Astrocyte of the hippocampus (primary cell): ENCODE measurements at places on chromosomes 7 and 10.

GRCh38 chr10:126732308-126732707, 61.8 kb upstream of the C10orf90 start:
- no peak for DNase-seq

- DNase-seq: no peak
These were observed 144.9 kb downstream of the KIF20B start for GRCh38 chr10:89846281-89846630.

DNA sequence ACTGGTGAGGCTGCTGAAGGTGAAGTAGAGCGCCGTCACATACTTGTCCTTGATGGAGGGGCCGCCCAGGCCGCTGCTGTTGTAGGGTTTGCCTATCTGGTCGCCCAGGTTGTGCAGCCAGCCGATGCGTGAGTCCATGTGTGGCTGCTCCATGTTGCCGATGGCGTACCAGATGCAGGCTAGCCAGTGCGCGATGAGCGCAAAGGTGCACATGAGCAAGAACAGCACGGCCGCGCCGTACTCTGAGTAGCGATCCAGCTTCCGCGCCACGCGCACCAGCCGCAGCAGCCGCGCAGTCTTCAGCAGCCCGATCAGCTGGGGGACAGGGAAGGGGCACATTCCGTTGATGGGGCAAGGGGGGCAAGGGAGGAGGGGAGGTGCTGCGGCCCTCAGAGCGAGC, 26.6 kb downstream of the KCNH2 start:
- no peak for DNase-seq

DNA sequence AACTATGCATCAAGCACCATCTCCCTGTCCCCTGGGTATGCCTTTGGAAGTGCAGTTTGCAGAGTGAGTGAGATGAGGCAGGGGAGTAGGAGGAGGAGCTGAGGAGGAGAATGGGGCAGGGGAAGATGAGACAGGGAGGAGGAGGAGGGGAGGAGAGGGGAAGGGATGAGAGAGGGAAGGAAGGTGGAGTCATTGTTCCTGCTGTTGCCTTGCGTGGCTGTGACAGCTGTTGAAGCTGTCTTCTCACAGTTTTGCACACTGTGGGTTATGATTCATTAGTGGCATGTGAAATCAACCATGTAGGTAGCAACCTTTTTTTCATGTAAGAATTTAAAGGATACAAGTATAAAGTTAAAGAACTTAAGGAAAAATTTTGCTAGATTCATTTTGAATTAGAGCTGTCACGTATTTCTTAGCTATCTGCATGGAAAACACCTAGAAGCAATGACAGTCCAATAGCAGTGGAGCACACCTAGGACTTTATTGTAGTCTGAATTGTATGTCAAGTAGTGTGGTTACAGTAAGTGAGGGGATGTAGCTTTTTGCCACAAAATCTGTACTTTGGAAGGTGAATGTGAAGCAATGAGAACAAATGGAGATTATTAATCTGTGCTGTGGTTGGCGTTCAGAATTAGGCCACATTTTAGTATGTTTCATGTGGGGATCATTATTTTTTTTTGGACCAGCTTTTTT, 21.7 kb downstream of the CCM2 start:
- DNase-seq: peak; percentile 46

GRCh38 chr10:13877154-13877909, 290.6 kb downstream of the PRPF18 start:
- DNase-seq: peak; percentile 47

GRCh38 chr10:78283069-78283682, 249.5 kb downstream of the RPS24 start:
- peak; percentile 32 for DNase-seq

GRCh38 chr10:101902032-101902819, 58.6 kb upstream of the KCNIP2 start:
- DNase-seq: no peak

- no peak for DNase-seq
These were observed 321.7 kb upstream of the LRGUK start for GRCh38 chr7:133805426-133805825.

- DNase-seq: no peak
These were observed 182.8 kb downstream of the PKD1L1 start for GRCh38 chr7:47765373-47765979.

- no peak for DNase-seq
These were observed 10.8 kb upstream of the MNX1 start for GRCh38 chr7:157021071-157021870.

DNA sequence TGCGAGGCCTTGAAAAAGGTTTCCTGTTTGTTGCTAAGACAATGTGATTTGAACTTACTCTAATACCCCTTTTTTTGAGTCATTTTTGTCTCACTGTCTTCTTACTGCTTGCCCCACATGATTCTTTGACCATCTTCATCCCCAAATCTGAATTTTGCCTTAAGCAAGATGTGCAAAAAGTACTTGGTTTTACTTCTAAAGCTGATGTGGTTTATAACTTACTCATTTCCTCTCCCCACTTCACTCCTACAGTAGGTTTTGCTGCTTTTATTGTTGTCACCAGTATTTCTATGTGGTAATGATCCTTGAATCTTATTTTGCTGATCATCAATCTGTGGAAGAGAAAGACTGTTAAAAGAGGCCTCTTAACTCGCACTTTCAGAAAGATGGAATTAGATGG, 396.4 kb downstream of the SDK1 start:
- DNase-seq: no peak

DNA sequence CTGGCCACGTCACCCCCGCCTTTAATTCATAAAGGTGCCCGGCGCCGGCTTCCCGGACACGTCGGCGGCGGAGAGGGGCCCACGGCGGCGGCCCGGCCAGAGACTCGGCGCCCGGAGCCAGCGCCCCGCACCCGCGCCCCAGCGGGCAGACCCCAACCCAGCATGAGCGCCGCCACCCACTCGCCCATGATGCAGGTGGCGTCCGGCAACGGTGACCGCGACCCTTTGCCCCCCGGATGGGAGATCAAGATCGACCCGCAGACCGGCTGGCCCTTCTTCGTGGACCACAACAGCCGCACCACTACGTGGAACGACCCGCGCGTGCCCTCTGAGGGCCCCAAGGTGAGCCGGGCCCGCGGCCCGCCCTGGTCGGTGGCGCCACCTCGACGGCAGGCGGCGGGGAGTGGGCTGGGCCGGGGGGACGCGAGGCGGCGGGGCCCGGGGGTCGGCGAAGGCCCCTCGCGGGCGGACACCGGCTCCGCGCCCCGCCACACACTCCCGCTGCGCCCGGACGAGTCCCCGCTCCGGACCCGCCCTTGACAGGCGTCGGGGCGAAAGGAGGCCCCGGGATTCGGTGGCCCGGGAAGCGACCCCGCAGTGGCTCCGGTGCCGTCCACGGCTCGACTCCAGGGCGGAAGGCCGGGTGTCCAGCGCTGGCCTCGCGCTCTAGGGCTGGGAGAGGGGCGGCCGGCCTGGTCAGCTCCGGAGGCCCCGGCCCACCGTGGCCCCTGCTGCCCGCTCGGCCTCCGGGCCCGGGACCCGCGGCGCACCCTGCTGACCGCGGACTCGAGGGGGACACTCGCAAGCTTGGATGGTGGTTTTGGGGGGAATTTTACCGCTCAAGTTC, 557 bp downstream of the BAG3 start:
- DNase-seq: peak; percentile 54

DNA sequence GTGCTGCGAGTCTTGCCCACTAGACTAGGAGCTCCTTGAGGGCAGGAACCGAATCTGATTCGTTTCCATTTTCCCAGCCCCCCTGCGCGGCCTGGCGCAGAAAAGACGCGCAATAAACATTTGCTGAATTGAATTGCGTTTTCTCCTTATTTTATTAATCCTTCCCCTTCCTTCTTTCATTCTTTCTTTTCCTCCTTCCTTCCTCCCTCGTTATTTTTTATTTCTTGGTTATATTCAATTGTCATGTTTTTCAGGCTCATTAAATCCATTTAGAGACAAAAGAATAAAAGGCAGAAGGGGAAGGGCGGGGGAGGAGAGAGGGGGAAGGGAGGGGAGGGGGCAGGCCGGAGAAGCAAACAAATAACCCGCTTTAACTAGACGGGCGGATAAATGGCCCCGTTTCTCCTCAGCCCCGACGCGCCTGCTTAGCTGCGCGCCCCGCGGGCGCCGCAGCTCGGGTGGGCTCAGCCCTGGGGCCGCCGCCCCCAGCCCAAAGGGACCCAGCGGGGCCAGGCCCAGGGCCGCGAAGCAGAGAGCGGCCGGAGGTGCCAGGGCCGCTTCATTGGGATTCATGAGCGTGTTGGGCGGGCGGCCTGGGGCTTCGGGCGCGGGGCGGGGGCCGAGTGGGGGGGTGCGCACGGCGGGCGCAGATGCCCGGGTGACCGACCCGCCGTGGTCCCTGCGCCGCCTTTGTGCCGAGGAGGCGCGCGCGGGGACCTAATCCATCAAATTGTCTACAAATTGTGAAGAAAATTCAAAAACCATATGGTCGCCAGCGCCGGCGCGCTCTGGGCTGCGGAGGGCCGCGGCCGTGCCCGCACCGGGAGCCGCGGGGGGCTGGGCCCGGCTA, 5.0 kb downstream of the LBX1 start:
- DNase-seq: no peak

DNA sequence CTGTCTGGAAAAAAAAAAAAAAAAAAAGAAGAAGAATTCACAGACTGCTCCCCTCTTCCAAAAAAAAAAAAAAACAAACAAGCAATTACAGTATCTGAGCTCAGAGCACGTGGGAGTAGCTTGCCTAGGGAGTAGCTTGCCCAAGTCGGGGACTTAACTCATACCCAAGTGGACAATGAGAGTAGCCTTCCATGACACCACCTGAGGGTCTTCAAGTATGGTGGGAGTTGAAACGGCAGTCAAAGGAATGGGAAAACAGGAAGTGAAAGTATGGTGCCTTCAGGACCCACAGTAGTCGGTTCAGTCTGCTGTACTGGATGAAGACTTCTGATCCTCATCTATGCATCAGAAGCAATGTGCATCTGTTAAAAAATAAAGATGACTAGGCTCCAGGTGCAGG, 10.6 kb downstream of the VOPP1 start:
- DNase-seq: no peak

GRCh38 chr7:116771640-116772039, 90.7 kb upstream of the CAPZA2 start:
- DNase-seq: peak; percentile 23

DNA sequence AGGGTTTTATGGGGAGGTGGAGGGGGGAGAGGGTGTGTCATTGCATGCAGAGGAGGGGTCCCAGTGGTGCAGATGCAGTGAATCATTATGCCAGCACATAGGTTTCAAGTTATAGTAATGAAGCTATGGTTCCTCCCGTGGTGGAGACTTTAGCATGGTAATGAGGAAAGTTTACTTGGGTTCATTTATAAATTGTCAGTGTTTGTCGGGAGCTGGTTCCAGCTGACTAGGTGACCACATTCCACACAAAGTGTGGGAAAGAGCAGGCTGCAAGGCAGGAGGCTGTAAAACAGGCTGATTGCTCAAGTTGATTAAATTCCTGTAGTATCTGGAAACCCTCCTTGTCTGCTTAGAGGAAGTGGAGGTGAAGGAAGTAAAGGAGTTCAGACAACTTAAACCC, 78.9 kb downstream of the SRI start:
- DNase-seq: peak; percentile 61

DNA sequence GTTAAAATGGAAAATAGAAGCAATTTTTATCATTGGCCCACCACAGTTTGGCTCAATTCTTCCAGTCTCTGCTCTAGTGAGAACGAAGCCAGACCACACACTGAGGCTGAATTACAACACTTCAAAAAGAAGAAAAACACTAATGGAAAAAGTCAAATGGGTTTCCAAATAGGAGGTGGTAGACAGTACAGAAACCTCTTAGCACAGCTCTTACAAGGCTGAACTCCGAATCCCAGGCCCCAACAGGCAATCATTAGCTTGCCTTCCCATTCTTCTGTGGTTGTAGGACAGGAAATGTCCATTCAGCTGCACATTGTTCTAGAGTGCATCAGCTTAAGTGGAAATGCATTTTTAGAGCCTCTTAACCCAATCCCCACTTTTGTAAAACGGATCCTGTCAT, 115.1 kb upstream of the MEOX2 start:
- peak; percentile 78 for DNase-seq

DNA sequence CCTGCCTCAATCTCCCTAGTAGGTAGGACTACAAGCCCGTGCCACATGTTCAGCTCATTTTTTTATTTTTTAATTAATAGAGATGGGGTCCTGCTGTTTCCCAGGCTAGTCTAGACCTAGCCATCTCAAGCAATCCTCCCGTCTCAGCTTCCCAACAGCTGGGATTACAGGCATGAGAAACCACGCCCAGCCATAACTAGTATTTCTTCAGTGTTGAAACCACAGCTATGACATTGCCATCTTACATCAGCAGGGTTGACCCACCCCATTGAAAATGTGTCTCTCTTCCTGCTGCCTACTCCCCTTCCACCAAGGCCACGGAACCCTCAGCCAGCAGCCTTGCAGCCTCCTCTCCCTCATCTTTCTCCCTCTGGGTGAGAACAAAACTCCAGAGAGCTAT, 62.1 kb upstream of the ZNF746 start:
- DNase-seq: peak; percentile 53

- peak; percentile 16 for DNase-seq
These were observed 120.9 kb downstream of the C10orf105 start for GRCh38 chr10:71598621-71599055.

GRCh38 chr10:865257-865656, 66.2 kb downstream of the LARP4B start:
- no peak for DNase-seq

DNA sequence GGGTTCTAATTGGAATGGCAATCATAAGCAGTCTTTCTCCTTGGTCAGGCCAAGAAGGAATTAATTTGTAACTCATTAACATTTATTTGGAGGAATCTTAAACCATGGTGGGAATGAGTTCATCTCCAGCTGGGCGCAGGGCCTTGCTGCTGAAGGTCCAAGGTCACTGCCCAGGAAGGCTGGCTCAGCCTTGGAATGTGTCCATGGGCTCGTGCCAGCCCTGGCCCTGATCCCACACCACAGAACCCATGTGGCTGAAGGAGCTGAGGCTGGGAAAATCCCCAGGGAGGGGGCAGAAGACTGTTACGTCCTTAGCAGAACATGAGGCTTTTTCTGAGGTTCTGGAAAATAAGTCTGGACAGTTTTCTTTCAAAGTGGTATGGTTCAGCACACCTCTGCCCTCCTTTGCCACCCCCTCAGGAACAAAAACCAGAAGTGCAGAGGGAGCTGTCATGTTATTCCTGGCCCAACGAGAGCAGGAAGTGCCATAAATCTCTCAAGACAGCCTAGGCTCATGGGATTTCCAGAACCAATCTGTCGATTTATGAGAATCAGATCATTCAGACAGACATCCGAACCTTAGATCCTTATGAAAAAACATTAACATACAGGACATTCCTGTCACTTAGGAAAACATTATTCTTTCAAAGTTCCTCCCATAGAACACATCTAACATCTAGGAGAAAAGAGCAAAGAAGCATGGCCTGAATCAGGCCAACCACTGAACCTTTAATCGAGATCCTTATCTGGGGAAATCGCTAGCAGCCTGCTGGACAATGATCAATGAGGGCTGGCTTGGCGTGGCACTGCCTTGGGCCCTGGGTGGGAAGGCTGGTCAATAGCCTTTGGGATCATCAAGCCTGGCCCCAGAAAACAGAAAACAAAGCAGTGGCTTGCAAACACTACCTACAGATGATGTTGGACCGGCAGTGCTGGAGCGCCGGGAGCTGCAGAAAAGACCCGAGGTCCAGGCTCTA, 134.3 kb downstream of the TAX1BP1 start:
- DNase-seq: peak; percentile 92

- no peak for DNase-seq
These were observed 136.3 kb downstream of the ELFN1 start for GRCh38 chr7:1806354-1806753.

GRCh38 chr7:117791877-117792780, 81.1 kb downstream of the CTTNBP2 start:
- no peak for DNase-seq
